ENCODE measurements at places on chromosomes 3 and 15. TPM values are rescaled to one million over a fixed set of nuclear protein-coding genes. Genes with fewer than 3 reads are reported as not detected.

Gene TRIM42
- total RNA-seq = not detected

Gene ZKSCAN7
- total RNA-seq = not detected

Gene SLC12A1
- total RNA-seq = not detected

Gene CLDN16
- not detected for total RNA-seq

Gene SLC15A2
- 0.08 TPM for total RNA-seq

Gene ITIH4
- total RNA-seq = 0.55 TPM

Data from A549 treated with RU486 at 1 μM for 4 hours (cell line).